ENCODE measurements at places on chromosomes 7 and 10.
A peak's percentile ranks its signal among the peaks of the same experiment; 100 is the strongest.

- no peak for DNase-seq
These were observed 11.9 kb downstream of the ZNF804B start for GRCh38 chr7:88771417-88771816.

DNA sequence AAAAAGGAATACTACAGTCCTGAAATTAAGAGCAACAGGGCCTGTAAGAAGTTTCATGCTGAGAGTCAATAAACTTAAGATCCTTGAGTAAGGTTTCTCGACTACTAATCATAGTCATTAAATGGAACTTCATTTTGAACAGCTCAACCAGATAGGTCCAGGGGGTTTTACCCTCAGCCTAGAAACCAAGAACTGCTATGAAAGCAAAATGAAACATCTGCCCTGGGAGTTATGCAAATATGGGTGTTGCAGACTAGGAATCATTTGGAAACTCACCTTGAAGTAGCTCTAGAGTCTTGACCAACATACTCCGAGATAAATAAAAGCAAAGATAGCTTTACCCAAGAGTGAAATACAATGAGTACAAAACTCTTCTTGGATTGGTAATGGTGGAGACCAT is 128.0 kb downstream of the HGF start:
- no peak for DNase-seq

DNA sequence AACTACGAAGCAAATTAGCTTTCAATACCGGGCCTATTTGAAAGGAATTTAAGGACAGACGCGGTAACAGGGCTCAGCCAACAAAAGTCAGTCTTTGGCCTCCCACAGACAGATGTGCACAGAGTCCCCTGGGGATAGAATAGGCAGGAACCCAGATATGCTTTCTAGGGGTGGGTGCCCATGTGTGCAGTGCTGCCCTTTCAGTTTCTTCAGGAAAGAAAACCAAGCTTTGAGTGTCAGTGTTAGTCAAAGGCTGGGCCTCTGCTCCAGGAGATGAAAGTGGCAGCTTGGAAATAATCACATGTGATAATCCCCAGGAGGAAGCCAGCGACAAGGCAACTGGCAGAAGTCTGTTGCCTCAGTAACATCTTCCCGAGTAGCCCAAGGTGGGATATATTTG is 43.8 kb upstream of the CSTF2T start:
- no peak for DNase-seq

DNA sequence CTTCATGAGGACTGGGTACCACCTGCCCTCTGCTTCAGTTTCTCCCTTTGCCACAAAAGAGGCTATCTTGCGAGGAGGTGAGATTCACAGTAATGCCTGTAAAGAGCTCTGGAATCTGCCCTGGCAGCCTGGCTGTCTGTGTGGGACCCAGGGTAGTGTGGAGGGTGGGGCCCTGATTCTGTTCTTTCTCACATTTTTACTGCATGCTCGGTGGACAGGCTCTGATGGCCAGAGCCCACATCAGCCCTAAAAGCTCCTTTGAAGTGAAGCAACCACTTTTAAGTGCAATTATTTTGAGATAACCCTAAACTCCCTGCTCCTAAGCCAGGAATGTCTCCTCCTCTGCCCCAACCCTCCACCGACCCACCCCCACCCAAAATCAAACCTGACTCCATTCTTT is 92.1 kb upstream of the PODXL start:
- no peak for DNase-seq

GRCh38 chr10:71077796-71078453 is 134.4 kb upstream of the UNC5B start:
- no peak for DNase-seq

- DNase-seq = no peak
These were observed 123.5 kb upstream of the BMPER start for GRCh38 chr7:33781796-33782195.

DNA sequence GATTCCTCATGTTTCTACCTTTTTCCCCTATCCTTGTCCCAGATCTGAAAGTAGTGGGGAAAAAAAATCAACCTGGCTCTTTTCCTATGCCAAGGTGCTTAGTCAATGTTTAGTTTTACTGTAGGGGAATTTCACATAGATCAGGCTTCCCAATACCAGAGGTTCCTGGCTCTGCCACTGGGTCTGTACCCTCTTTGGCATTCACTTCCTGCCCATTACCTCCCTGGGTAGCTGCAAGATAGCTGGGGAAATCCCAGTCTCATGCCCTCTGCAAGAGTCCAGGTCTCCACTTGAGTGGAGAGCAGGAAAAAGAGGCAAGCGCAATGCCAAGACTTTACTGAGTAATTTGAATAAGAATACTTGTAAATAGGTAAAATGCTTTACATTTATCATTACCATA is 3.5 kb upstream of the BPGM start:
- peak; percentile 61 for DNase-seq

GRCh38 chr7:129469930-129470329 is 32.4 kb upstream of the SMKR1 start:
- DNase-seq = no peak

GRCh38 chr7:133545618-133546017 is 292.7 kb downstream of the EXOC4 start:
- DNase-seq = peak; percentile 5

GRCh38 chr7:155437836-155438235 is 20.1 kb upstream of the EN2 start:
- no peak for DNase-seq

DNA sequence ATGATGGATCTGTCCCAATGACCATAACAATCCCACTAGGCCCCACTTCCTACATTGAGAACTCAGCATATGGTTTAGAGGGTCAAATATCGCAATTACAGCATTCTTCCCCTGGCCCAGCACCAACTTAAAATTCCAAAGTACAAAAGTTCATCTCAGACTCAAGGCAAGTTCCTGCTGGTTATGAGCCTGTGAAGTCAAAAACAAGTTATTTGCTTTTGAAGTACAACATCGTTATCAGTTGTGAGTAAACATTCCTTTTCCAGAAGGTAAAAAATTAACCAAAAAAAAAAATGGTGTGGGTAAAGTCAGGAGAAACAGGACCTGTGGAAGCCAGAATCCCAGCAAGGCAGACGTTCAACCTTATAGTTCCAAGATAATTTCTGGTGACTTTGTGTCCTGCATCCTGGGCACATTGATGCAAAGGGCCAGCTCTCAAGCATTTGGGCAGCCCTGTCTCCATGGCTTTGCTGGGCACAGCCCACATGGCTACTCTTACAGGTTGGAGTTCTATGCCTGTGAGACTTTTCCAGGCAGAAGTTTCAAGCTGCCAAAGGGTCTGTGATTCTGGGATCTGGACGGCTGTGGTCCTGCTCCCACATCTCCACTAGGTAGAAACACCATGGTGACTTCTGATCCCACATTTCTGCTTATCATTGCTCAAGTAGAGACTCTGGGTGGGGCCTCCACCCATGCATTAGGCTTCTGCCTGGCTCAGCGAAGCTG is 37.5 kb downstream of the AKR1C8 start:
- peak; percentile 47 for DNase-seq

- DNase-seq = no peak
These were observed 146.8 kb downstream of the OTUD1 start for GRCh38 chr10:23585666-23586065.

GRCh38 chr7:1240517-1241257 is 8.0 kb downstream of the UNCX start:
- no peak for DNase-seq

DNA sequence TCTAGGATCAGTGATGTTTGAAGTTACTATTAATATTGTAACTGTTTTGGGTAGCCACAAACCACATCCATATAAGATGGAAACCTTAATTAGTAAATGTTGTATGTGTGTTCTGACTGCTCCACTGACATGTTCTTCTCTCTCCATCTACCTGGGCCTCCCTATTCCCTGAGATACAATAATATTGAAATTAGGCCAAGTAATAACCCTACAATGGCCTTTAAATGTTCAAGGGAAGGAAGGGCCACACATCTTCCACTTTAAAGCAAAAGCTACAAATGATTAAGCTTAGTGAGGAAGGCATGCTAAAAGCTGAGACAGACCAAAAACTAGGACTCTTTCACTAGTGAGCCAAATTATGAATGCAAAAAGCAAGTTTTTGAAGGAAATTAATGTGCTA is 176.4 kb upstream of the ANK3 start:
- DNase-seq = no peak

- no peak for DNase-seq
These were observed 126.8 kb upstream of the ODAD2 start for GRCh38 chr10:28125701-28126100.

GRCh38 chr7:91883676-91884362 is 3.3 kb upstream of the MTERF1 start:
- DNase-seq = no peak

- DNase-seq = no peak
These were observed 276.2 kb upstream of the SEMA3C start for GRCh38 chr7:81195033-81195432.

DNA sequence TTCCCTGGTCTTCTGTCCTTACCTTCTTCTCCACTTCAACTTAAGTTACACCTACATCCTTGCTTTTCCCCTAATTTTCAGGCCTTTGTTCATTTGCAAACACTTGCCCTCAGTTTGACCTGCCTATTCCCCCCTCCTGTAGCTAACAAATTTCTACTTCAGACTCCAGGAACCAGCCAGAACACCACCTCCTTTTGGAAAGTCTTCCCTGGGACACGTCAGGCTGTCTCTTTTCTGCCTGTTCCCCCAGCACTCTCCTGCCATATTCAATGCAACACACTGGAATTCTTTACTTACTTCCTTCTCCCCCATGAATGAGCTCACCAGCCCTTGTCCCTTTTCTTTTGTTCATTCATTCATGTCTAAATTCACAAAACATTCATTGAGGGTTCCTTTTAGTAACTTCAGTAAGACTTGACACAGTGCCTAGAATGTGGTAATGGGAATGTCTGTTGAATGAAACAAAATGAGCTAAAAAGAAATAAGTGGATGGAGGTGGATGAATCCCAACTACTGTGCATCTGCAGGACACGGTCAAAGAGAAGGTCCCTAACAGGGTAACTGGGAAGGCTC is 478.0 kb downstream of the KCNMA1 start:
- no peak for DNase-seq

DNA sequence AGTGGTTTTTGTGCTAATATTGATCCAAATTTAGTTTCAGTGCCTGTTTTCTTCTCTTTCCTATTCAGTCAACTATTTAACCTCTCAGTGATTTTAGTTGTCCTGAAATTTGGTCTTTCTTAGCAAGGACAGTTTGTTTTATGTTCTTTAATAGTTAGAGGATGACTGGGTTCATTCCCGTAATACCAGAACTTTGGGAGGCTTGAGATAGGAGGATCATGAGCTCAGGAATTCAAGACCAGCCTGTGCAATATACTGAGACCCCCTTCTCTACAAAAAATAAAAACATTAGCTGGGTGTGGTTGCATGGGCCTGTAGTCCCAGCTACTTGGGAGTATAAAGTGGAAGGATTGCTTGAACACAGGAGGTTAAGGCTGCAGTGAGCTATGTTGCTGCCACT is 148.3 kb downstream of the EXOC4 start:
- no peak for DNase-seq

DNA sequence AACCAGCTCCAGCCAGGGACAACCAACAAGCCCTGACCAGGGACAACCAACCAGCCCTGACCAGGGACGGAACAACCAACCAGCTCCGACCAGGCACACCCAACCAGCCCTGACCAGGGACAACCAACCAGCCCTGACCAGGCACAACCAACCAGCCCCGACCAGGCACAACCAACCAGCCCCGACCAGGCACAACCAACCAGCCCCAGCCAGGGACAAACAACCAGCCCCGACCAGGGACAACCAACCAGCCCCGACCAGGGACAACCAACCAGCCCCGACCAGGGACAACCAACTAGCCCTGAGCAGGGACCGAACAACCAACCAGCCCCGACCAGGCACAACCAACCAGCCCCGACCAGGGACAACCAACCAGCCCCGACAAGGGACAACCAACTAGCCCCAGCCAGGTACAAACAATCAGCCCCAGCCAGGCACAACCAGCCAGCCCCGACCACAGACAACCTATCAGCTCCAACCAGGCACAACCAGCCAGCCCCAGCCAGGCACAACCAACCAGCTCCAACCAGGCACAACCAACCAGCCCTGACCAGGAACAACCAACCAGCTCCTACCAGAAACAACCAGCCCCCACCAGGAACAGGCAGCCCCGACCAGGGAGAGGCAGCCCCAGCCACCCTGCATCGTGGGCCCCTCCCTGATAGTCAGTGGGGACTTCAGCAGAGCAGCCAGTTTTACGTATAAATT is 56.4 kb downstream of the PROSER2 start:
- no peak for DNase-seq

DNA sequence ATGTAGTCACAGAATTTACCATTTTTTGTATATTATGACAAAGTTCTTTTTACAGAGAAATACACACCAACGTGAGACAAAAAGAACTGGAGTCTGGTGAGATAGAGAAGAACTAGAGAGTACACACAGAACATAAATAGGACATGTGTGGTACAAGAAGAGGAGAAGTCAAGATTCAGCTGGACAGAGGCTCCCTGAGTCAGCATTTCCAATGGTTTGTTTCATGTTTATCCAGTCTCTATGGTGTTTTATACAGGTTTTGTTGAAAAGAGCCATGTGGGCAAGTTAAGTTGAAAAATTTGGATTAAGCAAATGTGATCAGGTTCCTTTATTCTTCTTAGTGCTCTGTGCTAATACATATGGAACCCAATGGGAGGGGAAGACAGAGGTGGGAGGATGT is 105.5 kb upstream of the AKR1E2 start:
- no peak for DNase-seq

DNA sequence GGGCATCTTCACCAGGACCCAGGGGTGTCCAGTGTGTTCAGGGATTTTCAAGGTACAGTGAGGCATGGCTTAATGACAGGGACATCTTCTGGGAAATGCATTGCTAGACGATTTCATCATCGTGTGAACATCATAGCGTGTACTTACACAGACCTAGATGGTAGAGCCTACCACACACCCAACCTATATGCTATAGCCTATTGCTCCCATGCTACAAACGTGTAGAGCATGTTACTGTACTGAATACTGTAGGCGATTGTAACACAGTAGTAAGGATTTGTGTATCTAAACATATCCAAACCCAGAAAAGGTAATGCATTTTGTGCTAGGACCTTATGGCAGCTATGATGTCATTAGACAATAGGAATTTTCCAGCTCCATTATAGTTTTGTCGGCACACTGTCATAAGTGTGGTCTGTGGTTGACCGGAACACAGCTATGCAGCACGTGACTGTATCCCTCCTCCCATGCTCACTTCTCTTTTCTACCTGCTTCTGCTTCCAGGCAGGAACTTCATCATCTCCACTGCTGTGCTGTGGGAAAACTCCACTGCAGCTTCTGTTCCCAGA is 416.2 kb upstream of the NFE2L3 start:
- no peak for DNase-seq

DNA sequence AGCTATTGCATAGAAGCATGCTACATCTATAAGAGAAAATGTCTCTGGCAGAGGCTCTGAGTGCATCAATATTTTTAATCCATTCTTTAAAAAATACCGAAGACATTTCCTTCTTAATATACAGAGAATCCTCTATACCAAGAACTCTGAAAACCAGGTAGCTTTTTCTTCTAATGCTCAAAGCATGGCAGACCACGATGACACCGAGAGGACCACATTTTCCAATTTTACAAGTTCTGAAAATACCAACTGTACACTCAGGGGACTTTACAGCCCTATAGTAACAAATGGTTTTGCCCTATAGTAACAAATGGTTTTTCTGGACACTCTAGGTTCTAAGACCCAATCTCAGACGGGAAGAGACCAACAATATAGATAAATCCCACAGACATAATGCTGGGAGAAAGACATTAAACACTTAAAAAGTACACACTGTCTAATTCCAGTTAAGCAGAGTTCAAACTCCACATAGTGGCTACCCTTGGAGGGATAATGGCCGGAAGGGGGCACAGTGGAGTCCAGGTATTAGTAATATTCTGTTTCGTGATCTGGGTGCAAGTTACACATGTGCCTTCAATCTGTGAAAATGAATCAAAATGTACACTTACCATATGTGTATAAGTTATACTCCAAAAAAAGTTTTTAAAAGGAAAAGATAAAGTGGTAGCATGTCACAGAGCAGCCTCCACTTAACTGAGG is 26.2 kb downstream of the CCDC6 start:
- no peak for DNase-seq
